Hematopoietic multipotent progenitor cell treated with erythropoietin and hydrocortisone succinate and interleukin-3 and kit ligand, for 6 days (in vitro differentiated cells): ENCODE measurements at places on chromosomes 16 and 17.

- DNase-seq = no peak
These were observed 40.9 kb downstream of the PIK3R5 start for GRCh38 chr17:8924595-8924994.

- no peak for DNase-seq
These were observed 43.4 kb downstream of the FBXL20 start for GRCh38 chr17:39357986-39358385.

- peak; percentile 30 for DNase-seq
These were observed at the start of gene GPRC5B for GRCh38 chr16:19884611-19885450. Gene GPRC5B, minus strand, starts transcription at chr16:19884848. Its CDS starts 12,003 bp downstream, at chr16:19872845.

DNA sequence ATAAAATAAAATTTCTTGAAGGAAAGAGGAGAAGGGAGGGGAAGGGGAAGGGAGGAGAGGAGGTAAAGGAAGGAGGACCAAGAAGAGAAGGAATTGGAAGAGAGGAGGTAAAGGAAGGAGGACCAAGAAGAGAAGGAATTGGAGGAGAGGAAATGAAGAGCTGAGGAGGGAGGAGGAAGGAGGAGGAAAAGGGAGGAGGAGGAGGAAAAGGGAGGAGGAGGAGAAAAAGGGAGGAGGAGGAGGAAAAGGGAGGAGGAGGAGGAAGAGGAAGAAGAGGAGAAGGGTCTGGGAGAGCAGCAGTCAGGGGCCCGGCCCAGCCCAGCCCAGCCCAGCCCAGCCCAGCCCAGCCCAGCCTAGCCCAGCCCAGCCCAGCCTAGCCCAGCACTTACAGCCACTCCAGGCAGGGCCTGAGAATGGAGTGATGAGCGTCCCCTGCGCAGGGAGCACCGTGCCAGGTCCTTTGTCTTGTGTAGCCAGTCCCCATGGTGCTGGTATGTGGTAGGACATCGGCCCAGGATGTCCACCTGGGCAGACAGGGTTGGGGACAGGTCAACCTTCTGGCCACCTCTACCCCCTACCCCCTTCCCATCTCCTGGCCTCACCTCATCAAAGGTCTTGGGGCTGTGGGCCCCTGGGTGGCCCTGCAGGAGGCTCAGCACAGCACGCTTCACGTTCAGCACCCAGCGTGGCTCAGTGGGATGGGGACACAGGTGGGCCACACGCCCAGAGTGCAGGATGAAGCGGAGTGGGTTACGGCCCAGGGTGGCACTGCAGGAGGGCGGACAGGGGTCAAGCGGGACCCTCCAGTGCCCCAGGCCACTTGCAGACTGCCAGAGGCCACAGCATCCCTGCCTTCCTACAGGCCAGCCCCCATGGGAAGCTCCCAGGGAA, 70.9 kb downstream of the LITAF start:
- DNase-seq = no peak

DNA sequence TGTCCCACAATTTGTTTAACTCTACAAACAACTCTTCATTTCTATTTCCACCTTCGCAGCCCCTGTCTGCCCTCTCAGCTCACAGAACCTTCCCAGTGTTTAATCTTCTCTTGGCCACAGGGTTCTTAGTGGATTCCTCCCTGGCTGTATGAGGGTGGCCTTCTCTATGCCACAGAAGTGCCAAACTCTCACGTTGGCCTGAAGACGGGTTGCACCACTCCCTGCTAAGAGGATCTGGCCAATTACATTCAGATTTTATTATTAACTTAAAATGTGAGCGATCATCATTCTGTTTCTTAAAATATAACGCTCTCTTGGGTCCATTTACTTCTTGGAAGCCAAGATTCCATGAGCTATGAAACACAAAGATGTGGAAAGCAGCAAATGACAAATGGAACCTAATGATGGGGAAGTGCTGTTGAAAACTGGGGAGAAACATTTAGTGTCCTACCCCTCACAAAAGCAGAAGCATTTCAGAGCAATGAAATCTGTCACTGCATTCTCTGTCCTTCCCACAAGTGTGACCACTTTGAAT, 91.3 kb upstream of the NOG start:
- DNase-seq = no peak

DNA sequence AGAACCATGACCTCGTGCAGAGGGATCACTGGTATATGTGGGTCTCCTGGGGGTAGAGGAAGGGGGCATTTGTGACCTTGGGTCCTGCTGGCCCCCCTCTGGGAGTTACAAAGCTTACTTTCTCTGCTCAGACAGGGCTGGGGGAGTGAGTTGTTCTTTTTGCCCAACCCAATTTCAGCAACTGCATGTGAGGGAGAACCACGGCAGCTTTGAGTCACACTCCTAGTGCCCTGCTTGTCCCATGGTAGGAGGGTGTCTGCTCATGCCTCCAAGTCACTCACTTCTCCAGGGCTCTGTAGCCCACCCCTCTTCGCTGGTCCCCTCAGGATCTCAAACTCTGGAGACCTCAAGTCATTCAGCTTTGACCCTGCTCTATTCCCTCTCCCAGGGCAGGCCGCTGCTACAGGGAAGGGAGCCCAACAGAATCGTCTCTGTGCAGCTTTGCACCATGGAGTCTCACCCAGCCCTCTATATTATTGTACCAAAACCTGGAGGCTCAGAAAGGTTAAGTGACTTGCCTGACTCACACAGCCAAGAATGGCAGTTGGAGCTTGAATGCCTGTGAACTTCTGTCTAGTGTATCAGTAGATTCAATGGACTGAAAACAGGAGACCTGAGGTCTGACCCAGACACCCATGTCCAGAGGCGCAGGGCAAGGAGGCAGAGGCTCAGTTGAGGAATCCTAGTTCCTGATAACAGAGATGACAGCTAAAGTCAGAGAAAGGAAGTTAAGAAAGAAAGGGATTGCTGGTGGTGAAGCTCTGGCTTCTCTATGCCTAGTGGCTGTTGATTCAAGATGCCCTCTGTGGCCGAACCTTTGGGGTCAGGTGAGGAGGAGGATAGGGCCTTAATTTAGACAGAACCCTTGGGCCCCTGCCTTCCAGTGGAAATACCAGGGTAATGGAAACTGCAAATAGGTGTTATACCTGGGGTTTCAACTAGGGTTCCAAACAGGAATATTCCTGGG, 14.6 kb upstream of the ETV4 start:
- no peak for DNase-seq

DNA sequence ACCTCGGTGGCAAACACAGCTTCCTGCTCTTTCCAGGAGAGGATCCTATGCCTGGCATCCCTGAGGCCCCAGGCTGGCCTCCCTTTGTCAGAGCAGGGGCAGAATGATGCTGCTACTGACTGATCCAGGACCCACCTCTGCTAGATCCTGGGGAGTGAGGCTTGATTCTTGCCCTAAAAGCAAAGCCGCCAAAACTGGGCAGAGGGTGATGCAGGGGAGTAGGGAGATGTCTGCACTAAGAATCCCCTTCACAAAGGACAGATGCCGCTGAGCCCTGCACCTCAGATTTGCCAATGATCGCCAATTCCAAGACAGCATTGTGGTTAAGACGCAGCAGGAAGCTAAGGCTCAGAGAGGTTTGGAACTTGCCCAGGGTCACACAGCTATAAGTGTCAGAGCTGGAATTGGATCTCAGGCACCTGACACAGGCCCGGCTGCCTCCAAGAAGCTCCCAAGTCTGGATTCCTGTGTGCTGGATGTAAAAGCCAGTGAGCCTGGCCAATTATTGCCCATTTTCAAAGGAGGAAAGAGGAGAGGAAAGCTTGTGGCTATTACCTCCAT, 60.7 kb upstream of the TNRC6C start:
- no peak for DNase-seq

GRCh38 chr16:51085271-51085670, 65.8 kb downstream of the SALL1 start:
- no peak for DNase-seq

- DNase-seq = peak; percentile 92
These were observed 11.2 kb downstream of the PIEZO1 start for GRCh38 chr16:88773812-88774291.

GRCh38 chr17:78343543-78344201, 16.2 kb downstream of the SOCS3 start:
- no peak for DNase-seq

GRCh38 chr17:82283208-82283749, 9.8 kb upstream of the CSNK1D start:
- peak; percentile 62 for DNase-seq

GRCh38 chr16:85629853-85630252, 16.7 kb downstream of the GSE1 start:
- DNase-seq = no peak

DNA sequence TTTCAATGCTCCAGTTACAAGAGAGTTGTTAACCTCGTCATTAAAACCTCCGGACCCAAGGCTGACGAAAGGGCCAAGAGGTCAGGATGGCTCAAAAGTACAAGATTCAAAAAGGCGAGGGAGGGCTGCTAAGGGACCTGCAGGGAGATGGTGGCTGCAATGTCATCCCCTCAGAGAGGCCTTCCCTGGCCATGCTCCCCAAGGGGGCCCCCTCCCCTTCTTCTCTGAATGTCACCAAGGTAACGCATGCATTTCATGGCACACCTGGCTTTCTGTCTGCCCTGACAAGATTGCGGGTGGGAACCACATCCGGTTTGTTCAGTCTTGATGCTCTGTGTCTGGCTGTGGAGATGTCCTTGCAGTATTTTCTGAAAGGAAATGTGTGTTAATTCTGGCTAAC, 89.9 kb downstream of the C16orf78 start:
- DNase-seq = no peak

GRCh38 chr16:10579965-10580882, at the start of gene EMP2:
Gene EMP2, minus strand, starts transcription at chr16:10580598. Its CDS starts 32,981 bp downstream, at chr16:10547617.
- peak; percentile 63 for DNase-seq

DNA sequence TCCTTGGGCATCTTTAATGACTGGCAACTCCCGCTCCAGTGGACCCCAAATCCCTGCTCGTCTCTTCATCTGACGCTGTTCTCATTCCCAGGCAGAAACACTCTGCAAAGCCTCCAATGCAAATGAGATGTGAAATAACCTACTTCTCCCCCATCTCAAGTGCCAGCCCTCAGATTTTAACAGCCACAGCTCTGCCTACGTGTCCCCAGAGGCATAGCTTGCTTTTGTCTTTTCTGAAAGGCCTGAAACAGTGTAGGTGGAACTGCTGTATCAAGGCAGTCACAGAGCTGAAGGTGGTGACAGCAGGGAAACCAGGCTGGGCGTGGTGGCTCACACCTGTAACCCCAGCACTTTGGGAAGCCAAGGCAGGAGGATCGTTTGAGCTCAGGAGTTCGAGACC, 14.7 kb downstream of the RPH3AL start:
- no peak for DNase-seq

DNA sequence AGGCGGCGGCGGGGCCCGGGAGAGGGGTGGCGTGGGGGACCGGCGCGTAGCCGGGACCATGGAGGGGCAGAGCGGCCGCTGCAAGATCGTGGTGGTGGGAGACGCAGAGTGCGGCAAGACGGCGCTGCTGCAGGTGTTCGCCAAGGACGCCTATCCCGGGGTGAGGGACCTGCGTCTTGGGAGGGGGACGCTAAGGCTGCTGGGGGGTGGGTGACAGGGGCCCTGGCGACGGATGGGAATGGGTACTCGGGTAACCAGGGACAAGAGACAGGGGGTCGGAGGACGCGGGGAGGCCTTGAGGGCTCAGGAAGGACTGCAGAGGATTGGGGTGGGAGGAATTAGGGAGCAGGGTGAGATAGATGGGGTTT, 243 bp downstream of the RND2 start:
- no peak for DNase-seq

GRCh38 chr16:54928411-54929089, 2.1 kb upstream of the IRX5 start:
- peak; percentile 57 for DNase-seq

- no peak for DNase-seq
These were observed 94.3 kb upstream of the CLEC3A start for GRCh38 chr16:77928096-77928495.

GRCh38 chr16:50627419-50627818, 53.7 kb downstream of the SNX20 start:
- peak; percentile 61 for DNase-seq

DNA sequence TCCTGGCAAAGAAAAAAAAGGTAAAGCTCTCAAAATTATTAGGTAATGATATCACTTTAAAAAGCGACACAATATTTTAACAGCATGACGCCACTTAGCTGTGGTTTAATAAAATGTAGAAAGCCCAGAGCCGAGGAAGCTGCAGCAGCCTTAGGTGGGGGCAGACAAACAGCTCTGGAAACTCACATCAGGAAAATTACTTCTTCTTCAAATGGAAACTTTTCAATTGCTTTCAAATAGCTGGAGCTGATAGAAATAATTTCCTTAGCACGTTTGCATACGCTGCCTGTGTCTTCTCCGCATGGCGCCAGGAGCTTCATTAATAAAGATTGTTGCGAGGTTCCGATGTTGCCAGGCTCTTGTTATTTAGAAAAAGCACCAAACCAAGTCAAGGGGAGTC, 835.3 kb upstream of the EEF2KMT start:
- DNase-seq = no peak

DNA sequence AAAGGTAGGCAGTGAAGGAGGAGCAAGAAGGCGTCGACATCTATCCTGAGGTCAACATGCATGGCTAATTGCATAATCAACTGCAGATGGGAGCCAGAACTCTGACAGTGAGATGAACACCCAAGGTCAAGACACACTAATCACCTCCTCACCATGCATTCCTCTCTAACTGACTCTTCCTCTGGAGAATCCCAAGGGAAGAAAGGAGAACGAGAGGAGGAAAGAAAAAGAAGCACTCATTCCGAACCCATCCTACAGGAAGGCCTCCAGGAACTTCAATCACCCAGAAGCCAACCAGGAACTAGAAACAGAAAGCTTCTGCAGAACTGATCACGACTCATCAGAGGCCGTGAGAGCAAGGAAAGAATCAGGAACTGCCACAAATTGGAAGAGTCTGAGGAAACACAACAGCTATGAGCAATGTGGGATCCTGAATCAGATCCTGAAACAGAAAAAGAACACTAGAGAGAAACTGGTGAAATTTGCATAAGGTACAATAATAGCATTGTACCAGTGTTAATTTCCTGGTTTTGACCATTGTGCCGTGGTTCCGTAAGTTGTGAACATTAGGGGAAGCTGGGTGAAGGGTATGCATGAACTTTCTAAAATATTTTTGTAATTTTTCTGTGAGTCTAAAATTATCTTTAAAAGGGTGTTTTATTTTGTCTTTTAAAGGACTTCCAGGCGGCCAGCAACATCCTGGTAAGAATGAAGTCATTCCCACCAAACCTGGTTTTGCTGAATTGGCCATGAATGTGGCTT, 10.0 kb upstream of the BEAN1 start:
- no peak for DNase-seq

DNA sequence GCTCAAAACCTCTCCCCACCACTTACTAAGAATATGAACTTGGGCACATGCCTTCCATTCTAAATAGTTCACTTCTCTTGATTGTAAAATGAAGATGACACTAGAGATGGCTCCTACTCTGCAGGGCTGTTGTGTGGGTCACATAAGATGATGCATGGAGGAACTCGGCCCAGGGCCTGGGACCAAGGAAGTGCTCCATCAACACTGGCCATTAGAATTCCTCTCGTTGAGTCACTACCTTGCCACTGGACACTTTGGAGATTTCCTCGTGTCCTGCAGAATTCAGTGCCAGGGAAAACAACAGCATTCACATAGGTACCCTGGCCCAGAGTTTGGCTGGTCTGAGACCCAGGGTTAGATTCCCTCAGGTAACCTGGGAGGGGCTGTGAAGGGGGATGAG, 18.6 kb downstream of the HNF1B start:
- no peak for DNase-seq

DNA sequence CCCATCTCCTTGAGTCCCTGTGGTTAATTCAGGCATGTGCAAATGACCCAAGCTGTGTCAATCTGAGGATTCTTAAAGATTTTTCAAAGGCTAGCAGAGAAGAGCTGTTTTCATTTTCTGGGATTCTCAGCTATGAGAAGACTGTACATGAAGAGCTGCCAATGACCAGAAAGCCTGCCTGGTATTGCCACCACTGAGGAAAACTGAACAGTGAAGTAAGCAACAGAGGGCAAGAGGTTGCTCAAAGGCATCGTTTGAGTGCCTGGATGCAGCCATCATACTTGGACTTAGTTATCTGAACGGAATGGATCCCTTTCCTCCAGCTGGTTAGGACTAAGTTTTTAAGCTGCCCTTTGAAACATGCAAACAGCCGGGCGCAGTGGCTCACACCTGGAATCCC, 38.4 kb downstream of the FAM20A start:
- no peak for DNase-seq
